ENCODE measurements at places on chromosomes 5 and 9.

- DNase-seq: no peak
Observed at GRCh38 chr5:93874080-93874479, 132.7 kb upstream of the POU5F2 start.

DNA sequence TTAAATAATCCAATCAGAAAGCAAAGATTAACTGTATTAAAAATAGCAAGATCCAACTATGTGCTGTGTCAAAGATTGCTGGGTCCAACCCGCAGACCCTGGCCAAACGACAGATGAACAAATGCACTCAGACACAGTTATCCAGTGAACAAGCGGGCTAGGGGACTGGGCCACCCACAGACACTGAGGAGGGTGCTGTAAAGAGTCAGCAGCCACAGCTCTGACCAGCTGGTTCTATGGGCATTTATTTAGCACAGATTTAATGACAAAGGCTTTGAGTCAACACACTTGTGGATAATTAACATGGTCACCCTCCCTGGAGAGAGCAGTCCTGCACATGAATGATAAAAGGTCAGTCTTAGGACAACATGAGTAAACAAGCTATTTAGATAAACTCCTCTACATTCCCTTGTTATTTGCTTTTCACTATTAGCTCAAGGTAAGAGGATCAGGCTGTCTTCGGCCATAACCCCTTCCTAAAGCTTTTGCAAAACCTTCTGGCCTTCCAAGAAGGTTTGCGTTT is 424.9 kb downstream of the HINT1 start:
- DNase-seq: no peak

DNA sequence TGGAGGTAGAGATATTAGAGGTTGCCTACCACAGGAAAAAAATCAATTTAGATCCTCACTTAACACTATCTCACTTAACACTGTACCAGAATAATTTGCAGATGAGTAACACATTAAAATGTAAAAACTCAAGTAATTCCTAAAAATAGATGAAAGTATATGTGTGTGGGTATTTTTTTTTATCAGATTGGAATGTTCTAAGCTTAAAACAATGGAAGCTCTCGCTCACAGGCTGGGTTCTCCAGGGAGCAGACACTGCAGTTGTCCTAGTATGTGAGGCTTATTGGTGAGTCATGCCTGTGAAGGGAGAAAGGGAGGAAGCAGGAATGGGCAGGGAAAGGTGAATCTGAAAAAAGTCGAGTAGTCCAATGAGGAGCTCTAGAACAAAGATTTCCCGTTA is 181.3 kb upstream of the ZNF608 start:
- DNase-seq: no peak

GRCh38 chr9:104815851-104816565 is 52.1 kb downstream of the NIPSNAP3B start:
- DNase-seq: no peak

DNA sequence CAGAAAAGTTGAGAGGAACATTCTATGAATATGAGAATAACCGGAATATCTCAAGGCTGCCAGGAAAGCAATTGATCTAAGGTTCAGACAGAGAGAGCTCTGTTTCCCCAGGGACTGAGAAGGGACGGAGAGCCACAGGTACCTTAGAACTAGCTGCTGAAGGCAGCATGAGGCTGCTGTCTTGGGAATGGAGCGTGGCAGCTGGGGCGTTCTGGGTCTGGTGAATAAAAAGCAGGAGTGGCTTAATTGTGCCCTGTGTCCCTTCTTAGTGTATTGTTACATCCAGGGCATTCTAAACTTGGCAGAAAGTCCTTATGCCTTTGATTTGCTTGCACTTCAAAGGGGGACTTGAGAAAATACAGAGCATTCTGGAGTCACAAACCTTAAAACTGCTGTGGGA is 434.5 kb downstream of the KDM4C start:
- DNase-seq: no peak

DNA sequence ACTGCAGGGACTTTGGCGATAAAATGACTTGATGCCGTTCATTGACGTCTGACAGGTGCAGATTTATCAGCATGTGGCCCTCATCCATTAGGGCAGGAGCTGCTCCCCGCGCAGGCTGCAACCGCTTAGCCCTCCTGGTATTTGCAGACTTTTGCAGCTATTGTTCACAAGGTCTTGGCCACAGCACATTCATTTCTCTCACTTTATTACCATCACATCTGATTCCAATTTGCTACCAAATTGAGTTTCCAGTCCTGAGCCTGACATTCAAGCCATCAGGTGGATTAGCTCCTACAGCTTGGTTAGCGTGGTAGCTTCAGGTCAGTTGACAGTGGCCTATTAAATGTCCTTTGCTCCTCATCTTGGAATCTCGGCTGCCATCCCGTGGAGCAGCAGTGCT is 299.2 kb downstream of the CD180 start:
- no peak for DNase-seq

DNA sequence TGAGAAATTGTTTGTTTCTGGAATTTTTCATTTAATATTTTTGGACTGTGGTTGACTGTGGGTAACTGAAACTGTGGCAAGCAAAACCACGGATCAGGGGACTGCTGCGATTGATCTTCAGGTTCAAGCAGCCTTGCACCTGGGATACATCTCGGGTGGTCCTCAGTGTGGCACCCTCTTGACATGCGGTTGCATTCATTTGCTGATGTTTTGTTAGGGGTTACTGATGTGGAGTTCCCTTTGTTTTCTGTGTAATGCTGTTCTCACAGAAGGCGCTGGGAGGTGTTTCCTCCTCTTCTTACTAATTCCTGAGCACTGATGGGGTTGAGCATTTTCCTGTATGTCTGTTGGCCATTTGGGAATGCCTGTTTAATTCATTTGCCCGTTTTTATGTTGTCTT is 60.4 kb downstream of the EHMT1 start:
- DNase-seq: no peak

DNA sequence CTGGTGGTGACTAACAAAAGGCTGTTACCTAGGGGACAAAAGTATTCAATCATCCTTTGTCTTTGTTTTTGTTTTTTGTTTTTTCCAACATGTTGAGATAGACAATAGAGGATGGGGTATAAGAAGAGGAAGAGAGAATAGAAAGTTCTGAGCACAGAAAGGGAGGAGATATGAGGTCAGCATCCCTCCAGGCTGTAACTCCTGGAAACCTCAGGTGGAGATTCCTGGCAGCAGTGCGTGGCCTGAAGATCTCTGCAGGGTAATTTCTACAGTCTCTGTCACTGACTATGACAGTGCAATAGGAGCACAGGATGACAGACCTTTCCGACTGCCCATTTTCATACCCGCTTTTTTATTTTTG is 112.1 kb downstream of the ADRB2 start:
- no peak for DNase-seq

DNA sequence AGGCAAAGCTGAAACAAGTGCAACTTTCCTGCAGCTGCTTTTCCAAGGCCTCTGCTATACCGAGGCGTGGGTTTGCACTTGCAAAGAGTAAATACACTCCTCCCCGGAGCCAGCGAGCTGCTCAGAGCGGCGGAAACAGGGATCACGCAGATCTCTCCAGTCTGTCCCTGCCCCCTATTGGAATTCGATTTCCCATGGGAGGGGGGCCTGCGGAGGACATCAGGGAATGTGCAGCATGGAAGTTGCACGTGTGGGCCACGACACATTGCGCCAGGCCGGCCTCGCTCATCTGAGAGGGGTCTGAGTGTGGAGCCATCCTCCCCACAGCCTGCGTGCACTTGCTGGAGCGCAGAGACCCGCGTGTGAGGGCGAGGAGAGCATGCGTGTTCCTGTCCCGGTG is 104.3 kb upstream of the PHYKPL start:
- no peak for DNase-seq

DNA sequence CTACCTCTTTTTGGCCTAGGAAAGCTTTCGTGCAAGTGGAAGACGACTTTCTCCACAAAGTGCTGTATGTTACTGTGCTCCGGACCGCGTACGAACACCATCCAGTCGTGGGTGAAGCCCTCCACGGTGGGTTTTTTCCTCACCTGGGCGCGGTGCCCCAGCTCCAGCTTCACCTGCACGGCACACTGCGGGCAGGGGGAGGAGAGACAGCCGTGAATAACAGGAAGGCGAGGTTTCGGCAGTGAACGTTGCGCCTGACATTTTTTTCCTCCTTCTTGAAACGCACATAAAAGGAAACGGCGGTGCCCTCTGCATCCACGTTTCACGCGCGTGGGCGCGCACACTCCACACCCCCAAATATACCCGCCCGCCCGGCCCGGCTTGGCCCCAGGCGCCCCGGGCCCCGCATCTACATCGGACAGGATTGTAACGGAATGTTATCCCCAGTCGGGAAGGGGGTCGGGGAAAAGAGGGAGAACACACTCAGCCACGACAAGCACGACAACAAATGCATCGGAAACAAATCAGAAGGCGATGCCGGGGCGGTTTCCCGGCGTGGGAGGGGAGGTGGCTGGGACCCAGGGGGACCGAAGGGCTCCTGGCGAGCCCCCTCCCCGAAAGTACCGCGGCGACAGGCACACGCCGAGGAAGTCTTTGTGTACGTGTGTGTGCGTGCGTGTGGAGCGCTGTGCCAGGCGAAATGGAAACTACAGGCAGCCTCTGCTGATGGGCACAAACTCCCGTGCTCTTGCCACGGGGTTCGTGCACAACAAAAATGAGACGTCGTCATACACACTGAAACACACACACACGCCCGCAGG is 1.4 kb downstream of the MLLT3 start:
- no peak for DNase-seq

DNA sequence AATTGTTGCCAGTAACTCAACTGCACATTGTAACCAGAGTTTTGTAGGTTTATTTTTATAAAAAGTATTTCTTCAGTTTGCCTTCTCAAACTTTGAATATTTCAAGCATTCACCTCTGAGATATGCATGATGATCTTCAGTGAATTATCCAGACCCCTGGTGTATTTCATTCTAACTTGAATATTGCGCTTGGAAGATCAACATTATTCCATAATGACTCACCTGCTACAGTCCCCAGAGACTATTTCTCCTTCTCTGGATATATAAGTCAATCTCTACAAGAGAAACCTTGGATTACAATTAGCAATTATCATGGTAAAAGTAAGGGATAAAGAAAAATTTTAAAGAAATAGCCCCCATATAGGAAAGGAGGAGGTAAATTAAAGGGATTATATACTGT is 1041.0 kb downstream of the TLE1 start:
- no peak for DNase-seq

- no peak for DNase-seq
Observed at GRCh38 chr5:122333564-122333963, 21.5 kb downstream of the SNCAIP start.

DNA sequence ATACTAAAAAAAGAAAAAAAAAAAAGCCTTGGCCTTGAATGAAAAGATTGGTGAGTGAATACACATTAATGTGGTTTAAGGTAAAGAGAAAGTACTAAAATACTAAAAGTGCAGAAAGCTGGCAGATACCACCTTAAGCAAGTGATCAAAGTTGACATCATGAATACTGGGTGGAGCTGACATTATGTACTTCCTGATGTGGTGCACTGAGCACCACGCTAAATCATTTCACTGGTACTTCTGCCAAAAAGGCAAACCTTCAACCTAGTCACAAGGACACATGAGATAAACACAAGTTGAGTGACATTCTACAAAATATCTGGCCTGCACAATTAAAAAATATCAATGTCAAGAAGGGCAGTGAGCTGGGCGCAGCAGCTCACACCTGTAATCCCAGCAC is 33.8 kb upstream of the PANK3 start:
- no peak for DNase-seq

DNA sequence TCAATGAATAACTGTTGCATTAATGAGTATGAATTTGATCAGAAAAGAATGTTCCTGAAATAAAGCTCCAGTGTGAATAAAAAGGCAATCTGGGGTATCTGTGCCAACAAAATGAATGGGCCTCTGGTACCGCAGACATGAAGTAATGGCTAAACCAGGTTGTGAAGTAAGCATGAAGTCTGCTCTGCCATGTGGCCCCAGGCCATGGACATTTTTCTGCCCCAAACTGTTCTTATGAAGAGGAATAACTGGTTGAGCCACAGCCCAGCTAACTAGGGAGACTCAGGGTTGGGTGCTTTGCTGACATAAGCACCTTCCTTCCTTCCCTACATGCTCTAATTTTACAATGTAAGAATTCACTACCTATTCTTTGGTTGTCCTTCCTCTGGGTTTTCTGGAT is 147.4 kb upstream of the LRRTM2 start:
- no peak for DNase-seq

GRCh38 chr5:172410662-172411483 is 43.5 kb downstream of the SH3PXD2B start:
- DNase-seq: no peak

GRCh38 chr5:43572357-43572756 is 15.5 kb upstream of the PAIP1 start:
- no peak for DNase-seq

GRCh38 chr9:37220971-37221370 is 100.6 kb downstream of the ZCCHC7 start:
- DNase-seq: no peak

GRCh38 chr5:84480873-84481637 is 96.4 kb upstream of the EDIL3 start:
- no peak for DNase-seq

DNA sequence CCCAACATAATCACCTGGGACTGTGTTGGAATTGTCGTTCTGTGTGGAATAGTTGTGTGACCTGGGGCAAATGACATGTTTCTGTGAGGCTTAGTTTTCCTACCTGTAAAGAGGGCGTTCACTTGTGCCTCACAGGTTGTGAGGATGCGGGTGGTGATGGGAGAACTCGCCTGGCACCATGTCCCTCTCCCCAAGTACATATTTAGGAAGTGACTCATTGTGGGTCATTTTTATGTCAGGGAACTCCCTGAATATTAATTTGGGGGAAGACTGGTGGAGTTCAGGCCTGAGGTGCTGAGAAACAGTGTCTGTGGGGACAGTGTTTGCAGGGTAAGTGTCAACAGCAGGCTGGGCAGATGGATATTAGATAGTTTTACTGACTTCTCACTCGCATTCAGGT is 144.7 kb downstream of the KDM4C start:
- no peak for DNase-seq

GRCh38 chr9:74949859-74950855 is 2.6 kb downstream of the C9orf40 start:
- no peak for DNase-seq

- DNase-seq: no peak
Observed at GRCh38 chr9:16608906-16609305, 261.6 kb downstream of the BNC2 start.

DNA sequence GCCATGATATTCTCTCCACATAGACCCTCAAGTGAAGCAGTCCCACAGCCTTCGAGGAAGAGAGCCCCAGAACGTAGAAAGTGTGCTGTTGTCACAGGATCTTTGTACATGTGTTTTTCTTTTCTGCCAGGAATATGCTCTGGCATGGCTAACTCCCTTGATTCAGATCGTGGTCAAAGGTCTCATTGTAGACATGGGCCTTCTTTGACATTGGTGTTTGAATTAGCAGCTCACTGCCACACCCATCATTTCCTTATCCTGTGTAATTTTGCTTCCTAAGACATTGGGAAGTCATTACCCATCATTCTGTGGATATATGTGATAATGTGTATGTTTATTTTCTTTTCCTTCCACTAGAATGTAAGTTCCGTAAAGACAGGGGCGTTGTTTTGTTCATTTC is 25.5 kb downstream of the MTRR start:
- no peak for DNase-seq

DNA sequence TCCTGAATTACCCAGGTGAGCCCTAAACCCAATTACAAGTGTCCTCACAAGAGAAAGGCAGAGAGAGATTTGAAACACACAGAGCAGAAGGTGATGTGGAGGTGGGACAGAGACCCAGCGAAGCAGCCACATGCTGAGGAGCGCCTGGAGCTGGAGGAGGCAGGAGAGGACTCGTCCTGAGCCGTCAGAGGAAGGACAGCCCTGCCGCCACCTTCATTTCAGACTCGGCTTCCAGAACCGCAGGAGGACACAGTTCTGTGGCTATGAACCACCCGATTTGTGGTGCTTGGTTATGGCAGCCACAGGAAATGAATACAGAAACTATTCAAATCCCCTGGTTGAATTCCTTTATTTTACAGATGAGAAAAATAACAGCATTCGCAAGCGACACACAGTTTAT is 16.4 kb upstream of the FBP1 start:
- no peak for DNase-seq
